ENCODE measurements at places on chromosomes 3 and 15. TPM values are rescaled to one million over a fixed set of nuclear protein-coding genes. Genes with fewer than 3 reads are reported as not detected.

- DNase-seq = no peak
Measured at GRCh38 chr15:55770806-55771205, 27.9 kb upstream of the PRTG start.

DNA sequence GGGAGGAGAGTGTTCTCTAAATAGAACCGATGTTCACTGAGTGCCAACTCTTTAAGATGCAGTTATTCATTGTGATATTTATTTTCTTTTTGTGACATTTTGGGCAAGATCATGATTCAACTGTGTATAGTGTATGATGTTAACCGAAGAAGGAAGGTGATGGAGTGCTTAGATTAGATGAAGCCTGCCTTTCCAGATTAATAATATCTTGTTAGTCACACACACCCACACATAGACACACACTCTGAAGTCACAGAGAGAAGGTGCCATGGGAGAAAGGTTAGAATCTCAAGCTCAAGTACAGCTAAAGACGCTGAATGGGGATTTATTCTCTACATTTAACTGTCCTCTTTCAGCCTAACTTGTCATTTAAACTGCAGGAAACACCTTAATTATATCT, 77.0 kb downstream of the SLC9A9 start:
- no peak for DNase-seq

DNA sequence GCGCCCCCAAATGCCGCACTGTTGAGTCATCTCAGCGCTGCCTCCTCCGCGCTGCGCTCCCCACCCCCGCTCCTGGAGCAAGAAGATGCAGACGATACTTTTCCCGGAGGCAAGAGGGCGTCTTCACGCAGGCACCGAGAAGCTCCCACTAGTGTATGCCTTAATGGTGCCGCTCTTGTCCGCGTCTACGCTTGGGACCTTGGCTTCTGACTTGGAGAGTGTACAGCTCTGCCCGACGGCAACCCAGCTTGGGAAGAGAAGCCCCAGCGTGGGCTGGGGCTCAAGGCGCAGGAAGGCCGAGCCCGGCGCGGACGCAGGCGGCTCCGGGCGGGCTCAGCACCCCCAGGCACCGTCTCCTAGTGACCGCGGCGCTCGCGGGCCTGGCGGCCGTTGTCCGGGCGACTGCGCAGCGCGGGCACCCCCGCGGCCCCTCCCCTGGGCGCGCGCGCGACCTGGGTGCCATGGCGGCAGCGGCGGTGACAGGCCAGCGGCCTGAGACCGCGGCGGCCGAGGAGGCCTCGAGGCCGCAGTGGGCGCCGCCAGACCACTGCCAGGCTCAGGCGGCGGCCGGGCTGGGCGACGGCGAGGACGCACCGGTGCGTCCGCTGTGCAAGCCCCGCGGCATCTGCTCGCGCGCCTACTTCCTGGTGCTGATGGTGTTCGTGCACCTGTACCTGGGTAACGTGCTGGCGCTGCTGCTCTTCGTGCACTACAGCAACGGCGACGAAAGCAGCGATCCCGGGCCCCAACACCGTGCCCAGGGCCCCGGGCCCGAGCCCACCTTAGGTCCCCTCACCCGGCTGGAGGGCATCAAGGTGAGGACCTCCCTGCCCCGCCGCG, at the start of gene P4HTM:
TSS of gene P4HTM (plus strand) at position 446 of the 840 bp plus-strand sequence. CDS start at position 462, 16 bp downstream.
- peak; percentile 92 for DNase-seq

GRCh38 chr3:85853805-85854204, 895.0 kb downstream of the CADM2 start:
- DNase-seq = no peak

DNA sequence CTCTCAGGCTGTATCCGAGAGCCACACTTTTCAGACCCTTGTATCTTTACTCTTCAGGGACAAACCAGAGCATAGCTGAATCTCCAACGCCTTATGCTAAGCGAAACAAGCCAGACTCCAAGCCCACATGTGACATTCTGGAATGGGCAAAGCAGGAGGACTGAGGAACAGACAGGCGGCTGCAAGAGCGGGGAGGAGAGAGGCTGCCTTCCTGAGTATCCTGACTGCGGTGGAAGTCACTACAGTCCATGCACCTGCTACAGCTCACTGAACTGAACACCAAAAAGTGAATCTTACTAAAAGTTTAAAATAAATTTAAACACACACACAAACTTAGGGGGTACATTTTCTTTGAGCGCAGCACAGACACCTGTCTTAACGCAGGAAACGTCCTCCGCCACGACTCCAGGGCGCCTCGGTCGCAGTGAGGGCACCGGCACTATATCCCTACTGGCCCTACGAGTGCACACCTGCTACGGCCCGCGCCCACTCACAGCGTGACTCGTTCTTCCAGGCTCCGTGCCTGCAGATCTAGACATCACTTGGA, 1.4 kb downstream of the CYFIP1 start:
- DNase-seq = no peak

DNA sequence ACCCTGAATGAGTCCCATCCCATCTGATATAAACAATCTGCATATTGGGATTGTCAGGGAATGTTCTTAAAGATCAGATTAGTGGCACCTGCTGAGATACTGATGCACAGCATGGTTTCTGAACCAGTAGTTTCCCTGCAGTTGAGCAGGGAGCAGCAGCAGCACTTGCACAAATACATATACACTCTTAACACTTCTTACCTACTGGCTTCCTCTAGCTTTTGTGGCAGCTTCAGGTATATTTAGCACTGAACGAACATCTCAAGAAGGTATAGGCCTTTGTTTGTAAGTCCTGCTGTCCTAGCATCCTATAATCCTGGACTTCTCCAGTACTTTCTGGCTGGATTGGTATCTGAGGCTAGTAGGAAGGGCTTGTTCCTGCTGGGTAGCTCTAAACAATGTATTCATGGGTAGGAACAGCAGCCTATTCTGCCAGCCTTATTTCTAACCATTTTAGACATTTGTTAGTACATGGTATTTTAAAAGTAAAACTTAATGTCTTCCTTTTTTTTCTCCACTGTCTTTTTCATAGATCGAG, 4.5 kb downstream of the B2M start:
- DNase-seq = no peak

DNA sequence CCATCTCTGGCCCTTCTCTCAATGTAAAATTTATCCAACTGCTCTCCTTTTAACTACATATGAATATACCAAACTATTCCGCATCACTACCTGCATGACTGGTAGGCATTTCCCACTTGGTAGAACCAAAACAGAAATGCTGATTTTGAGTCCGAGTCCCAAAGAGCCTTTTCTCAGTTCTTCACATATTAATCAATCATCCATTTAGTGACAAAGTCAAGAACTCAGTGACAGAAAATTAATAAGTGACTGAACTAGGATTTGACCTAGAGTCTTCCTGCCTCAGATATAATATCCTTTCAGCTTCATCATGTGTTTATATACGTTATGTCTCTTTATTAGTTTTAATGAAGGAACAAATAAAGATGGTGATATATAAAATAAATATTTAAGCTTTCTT, 700.6 kb upstream of the GOLIM4 start:
- no peak for DNase-seq

DNA sequence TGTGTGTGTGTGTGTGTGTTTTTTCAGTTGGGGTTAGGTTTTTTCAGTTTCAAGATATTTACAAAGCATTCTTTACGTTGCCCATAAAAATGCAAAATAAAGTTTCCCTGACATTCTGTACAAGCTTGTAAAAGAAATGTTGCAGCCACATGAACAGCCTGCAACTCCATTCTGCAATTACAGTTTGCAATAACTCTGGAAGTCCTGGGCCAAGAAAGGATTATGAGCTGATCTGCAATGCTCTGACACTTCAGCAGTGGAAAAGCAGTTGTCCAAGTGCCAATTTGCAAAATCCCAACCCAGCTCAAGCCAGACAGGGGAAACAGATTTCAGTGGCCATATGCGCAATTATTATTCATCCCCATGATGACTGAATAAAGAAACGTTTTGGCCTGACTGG, 322.1 kb downstream of the MEX3B start:
- no peak for DNase-seq

DNA sequence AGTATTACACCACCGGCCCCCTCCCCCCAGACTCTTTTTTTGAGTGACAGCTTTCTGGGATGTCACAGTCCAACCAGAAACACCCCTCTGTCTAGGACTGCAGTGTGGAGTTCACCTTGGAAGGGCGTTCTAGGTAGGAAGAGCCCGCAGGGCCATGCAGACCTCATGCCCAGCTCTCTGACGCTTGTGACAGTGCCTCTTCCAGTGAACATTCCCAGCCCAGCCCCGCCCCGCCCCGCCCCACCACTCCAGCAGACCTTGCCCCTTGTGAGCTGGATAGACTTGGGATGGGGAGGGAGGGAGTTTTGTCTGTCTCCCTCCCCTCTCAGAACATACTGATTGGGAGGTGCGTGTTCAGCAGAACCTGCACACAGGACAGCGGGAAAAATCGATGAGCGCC, 63.6 kb downstream of the AAGAB start:
- no peak for DNase-seq

DNA sequence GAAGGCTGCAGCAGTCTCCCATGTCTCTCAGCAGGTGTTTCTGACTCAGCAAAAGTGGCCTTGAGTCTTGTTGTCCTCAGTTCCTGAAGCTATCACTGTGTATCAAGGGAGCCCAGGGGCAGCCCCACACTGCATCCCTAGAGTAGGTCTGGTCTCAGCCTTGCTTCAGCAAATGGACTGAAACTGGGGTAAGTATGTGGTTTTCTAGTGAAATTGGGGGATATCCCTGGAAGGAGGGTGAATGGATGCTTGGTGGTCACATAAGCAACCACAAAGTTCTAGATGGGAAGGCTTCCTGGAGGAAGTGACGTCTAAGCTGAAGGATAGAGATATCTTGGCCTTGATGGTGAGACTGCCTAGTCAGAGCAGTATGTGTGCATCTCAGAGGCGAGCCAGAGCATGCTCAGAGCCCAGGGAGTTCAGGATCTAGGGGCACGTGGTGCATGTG, 38.4 kb downstream of the TMEM158 start:
- DNase-seq = no peak

DNA sequence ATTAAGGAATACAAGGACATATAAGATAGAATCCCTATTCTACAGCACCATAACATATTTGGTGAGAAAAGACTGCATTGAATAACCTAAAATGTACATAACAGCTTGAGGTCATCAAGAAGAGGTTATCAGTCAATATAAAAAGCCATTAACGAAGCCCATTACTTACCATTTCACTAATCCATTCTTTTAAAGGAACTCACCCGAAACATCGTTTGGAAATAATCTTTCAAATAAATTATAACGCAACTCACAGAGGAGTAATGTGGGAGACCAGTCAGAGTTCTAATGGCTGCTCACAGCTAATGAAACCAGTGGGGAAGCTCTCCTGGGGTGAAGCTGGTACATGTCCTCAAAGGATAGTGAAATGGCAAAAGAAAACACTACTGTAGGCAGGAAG, 188.4 kb downstream of the TBC1D5 start:
- DNase-seq = no peak

DNA sequence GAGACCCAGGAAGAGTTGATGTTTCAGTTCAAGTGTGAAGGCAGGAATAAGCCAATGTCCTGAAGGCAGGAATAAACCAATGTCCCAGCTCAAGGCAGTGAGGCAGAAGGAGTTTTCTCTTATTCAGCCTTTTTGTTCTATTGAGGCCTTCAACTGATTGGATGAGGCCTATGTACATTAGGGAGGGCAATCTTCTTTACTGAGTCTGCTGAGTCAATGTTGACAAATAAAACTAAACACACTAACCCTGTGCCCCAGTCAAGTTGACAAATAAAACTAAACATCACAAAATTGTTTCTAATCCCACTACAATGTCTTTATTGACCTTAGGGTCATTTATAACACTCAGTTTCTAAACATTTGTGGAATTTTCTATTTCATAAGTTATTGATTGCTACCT, 100.0 kb downstream of the CACNA2D3 start:
- no peak for DNase-seq

The ARPIN gene
- polyA plus RNA-seq = 15.9 TPM

The CD276 gene
- 50.3 TPM for polyA plus RNA-seq

Measured in testis (tissue), 5 donors.